ENCODE measurements at places on chromosomes 16 and 17.

- no peak for DNase-seq
These were observed 127.6 kb downstream of the KIF2B start for GRCh38 chr17:53950207-53950857.

DNA sequence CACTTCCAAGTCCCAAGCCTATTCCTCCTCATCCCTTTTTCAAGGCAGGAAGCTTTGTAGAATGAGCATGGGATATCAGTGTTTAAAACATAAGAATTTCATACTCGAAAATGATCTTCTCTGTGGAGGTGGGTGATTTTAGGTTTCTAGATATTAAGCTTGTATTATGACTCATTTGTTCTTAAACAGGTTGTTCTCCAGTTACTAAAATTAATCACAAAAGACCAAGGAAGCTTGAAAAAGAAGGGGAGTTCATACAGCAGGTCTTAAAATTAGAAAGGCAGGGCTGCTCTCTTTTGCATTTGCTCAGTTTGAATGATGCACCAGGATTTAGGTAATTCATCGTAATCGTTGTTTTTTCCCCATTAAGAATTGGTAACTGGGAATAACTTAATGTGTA lies 208.7 kb downstream of the PRKCA start:
- DNase-seq = no peak

- no peak for DNase-seq
These were observed 7.1 kb downstream of the TMEM114 start for GRCh38 chr16:8583199-8583598.

- no peak for DNase-seq
These were observed 5.6 kb upstream of the SHMT1 start for GRCh38 chr17:18368946-18369345.

GRCh38 chr16:66188917-66189725 lies 177.4 kb upstream of the CDH5 start:
- DNase-seq = no peak

DNA sequence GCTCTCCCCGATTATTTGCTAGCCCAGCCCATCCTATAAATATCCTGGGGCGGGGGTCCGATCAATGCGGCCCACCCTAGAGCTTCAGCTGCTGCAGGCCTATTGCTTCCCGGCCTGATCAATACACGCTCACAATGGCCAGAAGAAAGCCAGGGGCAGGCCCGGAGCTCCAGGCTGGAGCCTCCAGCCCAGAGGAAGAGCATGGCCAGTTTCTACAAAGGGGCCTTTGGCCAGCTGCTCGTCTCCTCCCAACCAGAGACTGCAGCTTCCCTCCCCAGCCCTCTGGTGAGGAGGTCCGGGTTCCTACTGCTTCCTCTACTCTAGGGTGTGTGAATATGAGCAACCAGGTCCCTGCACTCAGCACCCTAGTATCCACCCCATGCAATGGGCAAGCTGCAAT lies 36.7 kb downstream of the SALL1 start:
- DNase-seq = no peak

GRCh38 chr17:68972119-68972704 lies 17.0 kb upstream of the ABCA8 start:
- DNase-seq = no peak

DNA sequence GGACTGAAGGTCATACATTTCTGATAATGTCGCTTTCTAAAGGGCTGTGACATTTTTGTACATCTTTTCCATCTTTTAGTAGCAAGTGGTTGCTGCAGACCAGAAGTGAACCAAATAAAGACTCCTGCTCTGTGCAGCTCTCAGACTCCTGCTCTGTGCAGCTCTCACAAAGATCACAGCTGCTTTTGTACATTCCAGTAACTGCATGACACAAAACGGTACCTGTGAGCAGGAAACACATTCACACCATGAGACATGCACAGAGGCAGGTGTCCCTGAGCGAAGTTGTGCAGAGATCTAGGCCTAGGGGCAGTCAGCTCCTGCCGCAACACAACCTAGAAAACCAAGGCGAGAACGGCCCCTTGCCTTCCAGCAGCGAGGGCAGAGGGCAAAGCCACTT lies 67.5 kb downstream of the KLHDC4 start:
- DNase-seq = no peak

- no peak for DNase-seq
These were observed 111.1 kb downstream of the PITPNC1 start for GRCh38 chr17:67488161-67488560.

DNA sequence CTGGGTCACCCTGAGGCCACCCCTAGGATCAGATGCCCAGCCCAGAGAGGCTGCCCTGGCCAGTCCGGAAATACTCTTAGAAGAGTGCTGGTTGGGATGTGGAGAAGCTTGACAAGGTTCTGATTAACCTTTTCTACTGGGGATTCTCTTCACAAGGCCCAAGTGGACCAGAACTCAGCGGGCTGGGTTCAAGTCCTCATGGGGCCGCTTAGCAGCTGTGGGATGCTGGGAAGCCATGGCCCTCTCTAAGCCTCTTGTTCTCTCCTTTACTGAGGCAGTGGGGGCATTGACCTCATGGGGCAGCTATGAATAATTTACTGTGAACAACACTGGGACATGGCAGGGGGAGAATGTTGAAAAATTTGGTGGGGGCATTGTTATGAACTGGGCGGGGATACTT lies 92.8 kb downstream of the CYLD start:
- DNase-seq = no peak

DNA sequence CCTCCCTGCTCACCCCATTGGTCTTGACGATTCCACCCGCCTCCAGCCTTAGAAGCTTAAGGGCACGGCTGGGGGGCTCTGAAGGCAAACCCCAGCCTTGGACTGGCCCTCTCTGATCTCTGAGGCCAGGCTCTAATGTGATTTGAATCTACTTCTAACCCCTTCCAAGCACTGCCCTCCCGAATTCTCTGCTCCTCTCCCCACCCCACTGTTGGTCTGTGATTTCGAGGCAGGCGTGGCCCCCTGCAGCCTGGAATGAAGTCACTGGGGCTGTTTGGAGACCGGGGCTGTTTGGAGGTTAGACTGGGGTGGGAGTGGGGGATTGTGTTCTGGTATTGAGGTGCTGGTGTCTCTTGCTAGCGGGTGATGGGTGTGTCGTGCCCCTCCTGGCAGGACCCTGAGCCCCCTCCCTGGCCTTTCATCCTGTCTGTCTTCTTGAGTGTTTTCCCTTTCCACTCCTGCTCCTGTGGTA lies 2.2 kb downstream of the GRB7 start:
- DNase-seq = no peak

GRCh38 chr17:40108970-40109824 lies 8.8 kb upstream of the NR1D1 start:
- no peak for DNase-seq

DNA sequence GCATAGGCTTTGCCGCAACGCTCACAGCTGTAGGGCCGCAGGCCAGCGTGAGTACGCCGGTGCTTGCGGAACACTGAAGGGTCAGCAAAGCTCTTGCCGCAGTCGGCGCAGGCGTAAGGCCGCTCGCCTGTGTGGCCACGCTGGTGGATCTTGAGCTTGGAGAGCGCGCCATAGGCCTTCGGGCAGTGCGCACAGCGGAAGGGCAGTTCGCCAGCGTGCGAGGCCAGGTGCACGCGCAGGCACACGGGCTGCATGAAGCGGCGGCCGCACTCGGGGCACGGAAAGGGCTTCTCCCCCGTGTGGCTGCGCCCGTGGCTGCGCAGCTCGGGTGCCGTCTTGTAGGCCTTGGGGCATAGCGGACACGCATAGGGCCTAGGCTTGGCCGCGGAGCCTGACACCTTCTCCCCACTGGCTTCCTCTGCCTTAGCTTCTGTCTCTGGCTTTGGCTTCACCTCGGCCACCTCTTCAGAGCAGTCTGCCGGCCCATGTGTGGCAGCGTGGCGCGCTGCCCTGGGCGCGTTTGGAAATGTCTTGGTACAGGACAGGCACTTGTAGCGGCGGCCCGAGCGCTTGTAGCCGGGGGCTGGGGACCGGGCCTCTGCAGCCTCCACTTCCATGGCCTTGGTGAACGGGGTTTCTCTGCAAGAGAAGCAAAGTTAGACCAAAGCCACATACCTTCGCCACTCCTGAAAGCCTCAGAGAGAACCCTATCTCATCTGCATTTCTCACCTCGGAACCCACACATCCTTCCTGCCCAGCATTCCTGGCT lies 10.0 kb downstream of the ZNF668 start:
- no peak for DNase-seq

- no peak for DNase-seq
These were observed 50.0 kb downstream of the DNAH2 start for GRCh38 chr17:7767405-7768021.

- DNase-seq = no peak
These were observed 1.2 kb upstream of the ABCA3 start for GRCh38 chr16:2341456-2342447.

DNA sequence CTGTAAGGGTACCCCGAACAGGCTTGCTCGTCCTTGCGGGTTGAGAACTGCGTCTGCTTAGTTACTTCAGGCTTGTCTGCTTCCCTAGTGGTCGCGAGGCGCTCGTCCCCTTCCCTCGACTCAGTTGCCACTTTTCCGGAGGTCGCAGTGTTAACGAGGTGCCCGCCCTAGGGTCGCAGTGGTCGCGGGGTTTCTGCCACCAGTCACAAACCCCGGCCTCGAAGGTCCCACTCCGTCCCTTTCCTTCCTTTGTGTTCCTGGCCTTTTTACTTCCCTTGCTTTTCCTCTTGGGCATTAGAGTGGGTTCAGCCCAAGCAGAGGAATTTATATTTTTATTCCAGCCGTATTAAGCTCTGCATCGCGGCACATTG lies 299 bp downstream of the NUP85 start:
- DNase-seq = no peak

- DNase-seq = no peak
These were observed 17.1 kb upstream of the PHB1 start for GRCh38 chr17:49431743-49432142.

DNA sequence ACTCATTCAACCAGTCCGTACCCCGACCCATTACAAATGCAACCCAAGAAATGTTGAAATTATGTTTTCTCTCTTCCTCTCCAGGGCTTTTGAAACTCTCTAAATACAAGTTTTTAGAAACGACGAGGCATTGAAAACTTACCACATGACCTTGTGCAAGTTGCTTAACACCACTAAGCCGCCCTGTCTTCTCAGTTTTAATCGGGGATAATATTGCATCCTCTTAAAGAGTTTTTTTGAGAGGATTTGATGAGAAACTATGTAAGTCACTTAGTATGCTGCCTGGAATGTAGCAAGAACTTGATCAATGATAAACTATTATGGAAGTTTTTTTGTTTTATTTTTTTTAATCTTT lies 149.0 kb upstream of the FAM20A start:
- DNase-seq = no peak

- no peak for DNase-seq
These were observed 114.9 kb downstream of the CDH8 start for GRCh38 chr16:61921373-61921772.

- no peak for DNase-seq
These were observed 127.5 kb downstream of the MRTFB start for GRCh38 chr16:14198572-14198971.

DNA sequence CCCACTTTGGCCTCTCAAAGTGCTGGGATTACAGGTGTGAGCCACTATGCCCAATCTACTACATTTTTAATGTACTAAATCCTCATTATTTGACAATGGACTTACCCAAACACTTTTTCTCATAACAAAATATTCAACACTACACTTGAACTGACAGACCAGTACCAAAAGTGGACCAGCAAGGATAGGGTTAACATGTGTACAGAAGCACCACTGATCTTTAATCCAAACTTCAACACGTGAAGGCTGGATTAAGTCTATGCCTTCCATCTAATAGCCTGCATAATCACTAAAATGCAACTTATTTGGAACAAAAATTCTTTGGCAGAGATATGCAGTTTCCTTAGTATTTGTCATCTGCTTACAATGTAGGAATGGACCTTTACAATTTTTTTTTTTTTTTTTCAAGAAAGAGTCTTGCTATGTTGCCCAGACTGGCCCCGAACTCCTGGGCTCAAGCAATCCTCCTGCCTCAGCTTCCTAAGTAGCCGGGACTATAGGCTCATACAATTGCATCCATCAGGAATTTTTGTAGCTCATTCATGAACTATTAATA lies 60.0 kb upstream of the BCAR1 start:
- no peak for DNase-seq

DNA sequence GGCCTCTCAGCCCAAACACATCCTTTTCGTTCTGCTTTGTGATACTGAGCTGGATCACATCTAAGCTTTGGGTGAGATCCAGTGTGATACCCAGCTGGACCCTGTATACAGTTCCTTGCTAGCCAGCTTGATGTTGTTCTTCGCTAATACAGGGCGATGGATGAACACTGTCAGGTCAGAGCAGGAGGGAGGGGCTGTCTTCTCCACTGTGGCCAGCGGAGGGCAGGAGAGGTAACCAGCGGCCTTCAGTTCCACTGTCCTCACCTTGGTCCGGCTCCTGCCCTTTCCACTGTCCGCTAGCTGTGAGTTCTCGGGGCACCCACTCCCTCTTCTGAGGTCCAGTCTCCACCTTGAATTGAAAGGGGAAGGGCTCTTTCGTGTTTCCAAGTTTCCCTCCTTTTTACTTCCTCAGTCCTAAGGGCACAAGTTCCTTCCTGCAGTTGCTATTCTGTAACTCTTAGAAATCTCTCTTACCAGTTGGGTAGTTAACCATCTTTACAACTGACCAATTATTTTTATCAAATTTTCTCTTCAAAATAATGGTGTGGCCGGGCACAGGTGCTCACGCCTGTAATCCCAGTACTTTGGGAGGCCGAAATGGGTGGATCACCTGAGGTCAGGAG lies 3.0 kb upstream of the ZNF213 start:
- no peak for DNase-seq

DNA sequence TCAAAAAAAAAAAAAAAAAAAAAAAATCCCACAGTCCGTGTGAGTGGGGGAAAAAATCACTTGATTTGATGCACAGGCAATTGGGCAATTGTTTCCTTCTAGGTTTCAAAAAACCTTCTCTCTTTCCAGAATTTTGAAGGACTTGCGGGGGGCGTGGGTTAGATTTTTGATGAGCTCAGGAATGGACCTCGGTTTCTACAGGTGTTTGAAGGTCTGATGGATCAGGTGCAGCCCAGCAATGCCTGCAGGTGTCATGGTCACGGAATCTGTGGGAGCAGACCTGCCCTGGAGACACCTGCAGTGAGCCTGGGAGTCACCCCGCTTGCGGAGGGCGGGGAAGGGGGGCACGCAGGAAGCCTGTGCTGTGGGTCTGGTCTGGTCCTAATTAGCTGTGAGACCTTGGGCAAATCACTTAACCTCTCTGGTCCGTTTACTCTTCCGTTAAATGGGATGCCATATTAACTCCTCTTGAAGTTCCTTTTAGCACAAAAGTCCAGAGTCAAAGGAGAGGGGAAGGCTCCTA lies 174.2 kb downstream of the IRF8 start:
- DNase-seq = no peak

DNA sequence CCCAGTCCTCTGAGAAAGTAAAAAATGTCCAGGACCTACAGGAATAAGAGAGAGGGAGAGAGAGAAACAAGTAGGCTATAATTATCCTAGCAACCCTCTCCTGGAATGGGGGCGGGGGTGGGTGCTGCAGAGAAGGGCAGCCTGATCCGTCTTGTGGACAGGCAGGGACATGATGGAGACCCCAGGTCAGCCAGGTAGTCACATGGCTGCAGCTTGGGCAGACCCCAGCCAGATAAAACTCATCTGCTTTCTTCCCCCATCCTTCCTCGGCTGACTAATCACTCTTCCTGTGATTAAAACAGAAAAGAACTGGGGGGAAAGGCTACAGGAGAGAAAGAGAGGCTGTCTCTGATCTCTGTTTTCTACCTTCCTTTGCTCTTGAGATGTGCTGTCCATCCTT lies 32.6 kb downstream of the COPZ2 start:
- no peak for DNase-seq

All from stimulated activated CD8-positive, alpha-beta memory T cell treated with anti-CD3 and anti-CD28 coated beads, Interleukin-7, amount 100 ng/mL, for 1 hour (primary cell).